Suppressor macrophage (primary cell): ENCODE measurements at places on chromosomes 7 and 10.

GRCh38 chr10:75969031-75969430 is 537.6 kb downstream of the LRMDA start:
- no peak for DNase-seq

DNA sequence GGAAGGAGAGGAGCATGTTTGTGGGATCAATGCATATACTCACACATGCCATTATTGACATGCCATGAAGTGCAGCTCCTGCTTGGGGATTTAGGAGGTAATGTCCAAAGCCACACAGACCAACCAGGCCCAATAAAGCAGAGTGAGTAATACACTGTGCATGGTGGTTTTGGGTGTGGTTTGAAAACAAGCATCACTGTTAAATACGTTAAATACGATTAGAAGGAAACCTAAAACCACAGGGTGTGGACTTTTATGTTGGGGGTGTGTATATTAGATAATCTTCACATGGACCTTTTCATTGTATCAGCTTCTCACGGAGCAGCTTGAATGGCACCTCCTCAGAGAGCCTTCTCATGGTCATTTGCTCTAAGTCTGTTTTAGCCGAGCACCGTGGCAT is 10.4 kb upstream of the EIF3A start:
- no peak for DNase-seq

- no peak for DNase-seq
Observed at GRCh38 chr10:8951440-8952089, 897.1 kb downstream of the GATA3 start.

DNA sequence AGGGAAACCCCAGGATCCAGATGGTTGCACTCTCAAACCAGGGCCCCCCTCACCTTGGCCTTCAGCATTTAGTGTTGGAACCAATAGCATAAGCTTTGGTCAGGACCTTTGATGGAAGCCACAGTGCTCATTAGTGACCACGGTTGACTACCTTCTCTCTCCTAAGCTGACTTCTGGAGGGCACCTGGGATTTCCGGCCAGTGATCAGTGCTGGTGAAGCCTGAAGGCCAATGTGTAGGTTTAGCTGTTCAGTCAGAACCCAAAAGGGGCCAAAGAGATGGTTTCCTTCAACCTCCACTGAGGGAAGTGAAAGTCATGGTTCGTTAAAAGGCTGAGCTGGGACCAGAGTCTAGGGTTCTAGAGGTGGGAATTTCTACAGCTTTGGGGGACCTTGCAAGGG is 46.4 kb downstream of the TCF7L2 start:
- no peak for DNase-seq

DNA sequence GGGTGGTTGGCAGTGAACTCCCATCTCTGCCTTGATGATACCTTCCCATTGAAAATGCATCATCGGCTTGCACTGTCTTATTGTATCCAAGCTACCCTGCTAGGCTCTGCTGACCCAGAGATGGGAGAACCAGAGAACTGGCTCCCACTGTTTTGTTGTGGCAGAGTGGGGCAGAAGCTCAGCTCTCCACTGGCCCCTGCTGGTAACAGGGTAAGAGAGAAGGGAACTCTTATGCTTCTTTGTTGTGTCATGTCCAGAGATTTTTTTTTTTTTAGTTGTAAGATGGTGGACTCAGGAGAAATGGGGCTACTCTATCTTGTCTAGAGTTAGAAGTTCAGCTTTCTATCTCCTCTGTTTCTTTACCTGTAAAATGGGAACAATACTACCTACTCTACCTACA is 100.5 kb upstream of the SDK1 start:
- DNase-seq = peak; percentile 29

DNA sequence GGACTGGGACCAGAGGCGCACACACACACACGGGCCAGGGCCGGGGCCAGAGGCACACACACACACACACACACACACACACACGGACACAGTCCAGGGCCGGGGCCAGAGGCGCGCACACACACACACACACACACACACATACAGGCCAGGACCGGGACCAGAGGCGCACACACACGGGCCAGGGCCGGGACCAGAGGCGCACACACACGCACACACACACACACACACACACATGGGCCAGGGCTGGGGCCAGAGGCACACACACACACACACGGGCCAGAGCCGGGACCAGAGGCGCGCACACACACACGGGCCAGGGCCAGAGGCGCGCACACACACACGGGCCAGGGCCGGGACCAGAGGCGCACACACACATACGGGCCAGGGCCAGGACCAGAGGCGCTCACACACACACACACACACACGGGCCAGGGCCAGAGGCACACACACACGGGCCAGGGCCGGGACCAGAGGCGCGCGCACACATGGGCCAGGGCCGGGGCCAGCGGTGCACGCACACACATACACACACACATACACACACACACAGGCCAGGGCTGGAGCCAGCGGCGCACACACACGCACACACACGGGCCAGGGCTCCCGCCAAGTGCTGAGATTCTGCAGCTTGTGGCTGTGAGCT is 268.8 kb downstream of the ELFN1 start:
- DNase-seq = no peak
